ENCODE measurements at places on chromosomes 2 and 18.

- no peak for DNase-seq
These were observed 24.3 kb downstream of the TMEM247 start for GRCh38 chr2:46503686-46504085.

DNA sequence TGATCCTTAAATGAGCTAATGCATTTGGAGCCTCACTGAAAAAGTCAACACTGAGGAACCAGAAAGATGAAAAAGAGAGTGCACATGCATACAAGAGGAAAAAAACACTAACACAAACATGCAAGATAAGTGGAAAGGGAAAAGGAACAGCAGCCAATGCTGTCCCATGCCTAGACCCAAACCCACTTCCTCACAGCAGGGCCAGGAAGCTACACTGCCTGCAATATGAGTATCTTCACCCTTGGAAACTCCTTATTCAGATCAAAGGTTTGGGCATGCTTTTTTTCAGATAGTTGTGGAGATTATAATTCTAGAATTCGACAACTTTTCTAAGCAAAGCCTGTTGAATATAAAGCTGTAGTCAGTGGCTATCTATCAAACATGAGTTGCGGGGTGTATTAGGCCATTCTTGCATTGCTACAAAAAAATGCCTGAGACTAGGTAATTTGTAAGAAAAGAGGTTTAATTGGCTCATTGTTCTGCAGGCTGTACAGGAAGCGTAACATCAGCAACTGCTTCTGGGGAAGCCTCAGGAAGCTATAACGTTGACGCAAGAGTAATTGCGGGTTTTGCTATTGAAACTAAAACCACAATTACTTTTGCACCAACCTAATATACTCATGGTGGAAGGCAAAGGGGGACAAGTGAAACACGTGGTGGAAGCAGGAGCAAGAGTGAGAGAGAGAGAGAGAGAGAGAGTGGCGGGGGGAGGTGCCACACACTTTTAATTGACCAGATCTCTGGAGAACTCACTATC is 138.2 kb downstream of the MBD2 start:
- DNase-seq, result no peak

GRCh38 chr2:109645412-109646184 is 31.4 kb downstream of the SOWAHC start:
- DNase-seq, result no peak

DNA sequence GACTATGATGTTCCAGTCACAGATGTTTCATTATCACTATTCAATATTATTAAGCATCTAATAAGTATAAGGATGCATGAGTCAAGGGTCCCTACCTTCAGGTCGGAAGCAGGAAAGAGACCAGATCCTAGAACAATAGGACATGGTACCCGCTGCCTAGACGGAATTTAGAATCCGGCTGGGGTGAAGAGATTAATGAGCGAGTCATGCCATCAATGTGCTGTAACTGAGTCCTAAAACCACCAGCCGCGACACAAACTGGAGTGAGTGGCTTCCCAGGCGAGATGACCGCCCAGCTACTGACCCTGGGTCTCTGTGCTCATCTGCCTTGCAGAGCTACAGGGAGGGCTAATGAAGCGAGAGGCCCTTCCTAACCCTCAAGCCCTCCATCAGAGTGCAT is 73.6 kb downstream of the DNMT3A start:
- DNase-seq, result no peak

- DNase-seq, result no peak
These were observed 45.1 kb upstream of the SETBP1 start for GRCh38 chr18:44635546-44635945.

DNA sequence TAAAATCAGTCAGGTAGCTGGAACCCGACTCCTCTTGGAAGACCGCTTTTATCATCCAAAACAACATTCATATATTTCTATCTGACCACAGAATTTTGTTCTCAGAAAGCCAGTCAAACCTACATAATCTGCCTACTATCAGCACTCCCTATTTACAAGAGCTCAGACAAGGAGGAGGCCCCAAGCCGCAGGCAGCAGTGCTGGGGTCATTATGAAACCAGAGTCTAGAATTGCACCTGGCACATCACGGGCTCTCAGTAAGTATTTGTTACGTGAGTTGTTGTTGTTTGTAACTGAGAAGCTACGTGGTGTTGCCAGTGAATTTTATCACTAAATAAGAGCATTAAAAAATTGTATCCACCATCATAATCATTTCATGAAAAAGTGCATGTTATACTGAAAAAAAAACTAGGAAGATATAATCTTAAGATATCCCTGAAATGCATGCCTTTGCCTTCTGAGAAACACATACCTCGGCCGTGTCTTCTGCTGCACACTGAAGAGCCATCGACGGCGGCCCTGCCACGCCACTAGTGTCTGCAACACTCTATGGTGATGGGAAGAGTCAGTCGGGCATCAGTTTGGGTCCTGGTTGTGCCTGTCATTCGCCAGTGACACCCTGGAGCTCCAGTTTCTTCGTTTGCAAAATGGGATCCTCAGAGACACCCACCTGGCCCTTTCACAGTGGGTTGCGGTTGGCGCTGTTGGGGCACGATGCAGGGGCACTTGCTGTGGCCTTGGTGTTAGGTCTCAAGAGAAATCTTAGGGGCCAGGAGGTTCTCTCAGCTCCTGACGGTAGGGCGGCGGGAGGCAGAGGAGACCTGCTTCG is 505.9 kb downstream of the EIPR1 start:
- DNase-seq, result no peak

Measured in NCI-H1436 treated with DMSO at 0.1 percent for 48 hours (cell line).